ENCODE measurements at places on chromosomes 5 and 9.

DNA sequence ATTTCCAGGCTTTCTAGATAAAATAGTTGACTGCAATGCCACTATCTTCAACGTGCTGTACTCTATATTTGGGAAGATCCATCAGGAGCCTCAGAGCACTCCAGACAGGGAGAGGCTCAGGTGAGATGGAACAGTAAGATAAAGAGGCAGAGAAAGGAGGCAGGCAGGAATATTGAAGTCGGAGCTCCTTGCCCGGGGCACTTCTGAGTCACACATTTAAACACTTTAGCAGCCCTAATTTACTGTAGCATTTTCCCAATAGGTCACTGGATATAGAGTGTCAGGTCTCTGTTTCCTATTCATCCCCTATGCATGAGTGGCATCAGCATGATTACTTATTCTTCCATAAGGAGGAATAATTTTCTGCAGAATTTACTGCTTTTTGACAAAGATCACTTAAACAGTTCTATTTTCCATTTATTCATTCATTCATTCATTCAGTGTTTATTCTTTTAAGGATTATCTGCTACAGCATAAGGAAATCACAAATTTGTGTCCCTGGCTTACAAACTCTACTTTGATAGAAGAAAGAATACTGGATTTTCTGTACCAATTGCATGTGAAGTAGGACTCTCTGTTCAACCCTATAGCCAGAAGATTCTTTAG lies 170.7 kb downstream of the MAPKAP1 start:
- DNase-seq: no peak

- no peak for DNase-seq
Measured at GRCh38 chr5:97575322-97575721, 392.3 kb upstream of the RIOK2 start.

- DNase-seq: no peak
Measured at GRCh38 chr5:176188506-176189193, 49.6 kb upstream of the SIMC1 start.

DNA sequence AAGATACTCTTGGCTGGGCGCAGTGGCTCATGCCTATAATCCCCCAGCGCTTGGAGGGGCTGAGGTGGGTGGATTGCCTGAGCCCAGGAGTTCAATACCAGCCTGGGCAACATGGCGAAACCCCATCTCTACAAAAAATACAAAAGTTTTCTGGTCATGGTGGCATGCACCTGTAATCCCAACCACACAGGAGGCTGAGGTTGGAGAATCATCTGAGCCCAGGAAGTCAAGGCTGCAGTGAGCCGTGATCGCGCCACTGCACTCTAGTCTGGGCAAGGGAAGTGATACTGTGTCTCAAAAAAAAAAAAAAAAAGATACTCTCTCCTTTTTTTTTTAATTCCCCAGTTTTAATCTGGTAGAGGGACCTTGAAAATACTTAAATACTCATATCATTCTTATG lies 15.0 kb downstream of the ANKRD33B start:
- DNase-seq: no peak

DNA sequence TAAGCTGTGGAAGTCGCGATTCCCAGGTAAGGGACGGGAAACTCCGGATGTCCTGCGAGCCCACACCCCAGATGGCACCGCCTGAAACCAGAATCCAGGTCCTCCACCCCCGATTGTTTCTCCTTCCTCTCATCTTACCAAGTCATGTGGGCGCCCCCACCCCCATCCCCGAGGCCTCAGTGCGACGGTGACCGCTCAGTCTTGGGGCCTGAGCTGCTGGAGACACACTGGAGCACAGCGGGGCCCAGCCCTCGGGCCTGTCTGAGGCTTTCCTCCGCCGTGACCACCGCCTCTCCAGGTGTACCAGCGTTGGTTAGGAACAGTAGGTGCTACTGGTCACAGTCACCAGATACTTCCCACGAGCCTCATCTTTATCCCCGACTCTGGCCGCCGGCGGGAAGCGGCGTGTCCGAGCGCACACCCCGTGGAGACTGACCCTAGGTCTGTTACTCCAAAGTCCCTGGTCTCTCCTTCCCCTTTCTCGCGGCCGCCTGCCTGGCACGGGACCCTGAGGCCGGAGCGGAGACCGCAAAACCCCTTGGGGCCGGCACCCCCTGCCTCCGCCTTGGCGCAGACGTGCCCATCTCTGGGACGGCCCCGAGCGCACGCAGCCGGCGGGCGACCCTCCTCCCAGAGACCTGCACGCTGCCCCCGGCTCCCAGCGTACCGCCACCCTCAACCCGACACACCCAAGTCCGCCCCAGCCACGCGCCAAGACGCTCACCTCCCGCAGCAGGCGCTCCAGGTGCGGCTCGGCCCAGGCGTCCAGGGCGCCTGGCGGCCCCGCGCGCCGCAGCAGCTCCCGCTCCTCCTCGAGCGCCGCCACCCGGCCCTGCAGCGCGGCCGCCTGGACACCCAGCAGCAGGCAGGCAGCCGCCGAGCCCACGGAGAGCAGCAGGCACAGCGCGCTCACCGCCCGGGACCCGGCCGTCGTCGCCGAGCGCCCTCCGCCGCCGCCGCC lies 733 bp downstream of the COL23A1 start:
- no peak for DNase-seq

GRCh38 chr5:150642567-150642927 lies 2.1 kb downstream of the SYNPO start:
- DNase-seq: no peak

GRCh38 chr5:525916-526315 lies 1.7 kb upstream of the SLC9A3 start:
- no peak for DNase-seq

- no peak for DNase-seq
Measured at GRCh38 chr9:70579686-70580085, 165.2 kb upstream of the KLF9 start.

- DNase-seq: no peak
Measured at GRCh38 chr9:13513716-13514444, 234.4 kb upstream of the MPDZ start.

DNA sequence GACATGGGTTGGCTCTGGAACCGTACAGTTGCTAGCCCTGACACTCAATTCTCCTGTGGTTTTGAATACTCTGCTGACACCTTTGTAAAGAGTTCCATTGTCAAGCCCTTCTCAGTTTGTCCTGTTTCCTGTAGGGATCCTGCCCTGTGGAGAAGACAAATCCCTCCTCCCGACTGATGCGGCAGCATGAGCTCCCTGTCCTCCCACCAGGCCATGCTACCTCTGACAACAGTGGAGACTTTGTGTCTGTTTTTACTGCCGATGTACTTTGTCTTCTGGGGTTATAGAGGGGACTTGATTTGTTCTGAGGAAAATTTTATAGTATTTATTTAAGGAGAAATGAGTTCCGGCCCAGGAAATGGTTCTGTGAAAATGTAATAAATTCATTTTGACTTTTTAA lies 57.8 kb downstream of the PRLR start:
- no peak for DNase-seq

- no peak for DNase-seq
Measured at GRCh38 chr9:32380944-32381343, 3.5 kb upstream of the ACO1 start.

- no peak for DNase-seq
Measured at GRCh38 chr9:121207371-121207940, 5.8 kb upstream of the RAB14 start.

DNA sequence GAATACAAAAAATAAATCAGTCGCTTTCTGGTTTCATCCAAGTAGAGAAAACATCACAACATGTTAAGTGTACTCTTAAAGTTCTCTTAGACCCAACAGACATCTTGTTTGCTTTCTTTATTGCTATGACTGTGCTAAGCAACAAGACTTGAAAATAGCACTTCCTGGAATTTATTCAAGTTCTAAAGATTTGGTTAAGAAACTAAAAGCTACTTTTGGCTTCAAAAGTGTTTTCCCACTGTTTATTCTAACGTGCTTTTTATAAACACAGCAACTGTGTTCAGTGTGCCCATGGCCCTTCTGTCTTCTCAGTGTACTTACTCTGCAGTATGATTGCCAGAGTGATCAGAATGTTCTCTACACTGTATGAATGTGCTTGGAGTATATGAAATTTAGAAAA lies 109.8 kb downstream of the GIN1 start:
- no peak for DNase-seq

- no peak for DNase-seq
Measured at GRCh38 chr5:38404667-38405276, 146.4 kb downstream of the EGFLAM start.

- DNase-seq: no peak
Measured at GRCh38 chr9:81137976-81138568, 551.3 kb downstream of the TLE1 start.

DNA sequence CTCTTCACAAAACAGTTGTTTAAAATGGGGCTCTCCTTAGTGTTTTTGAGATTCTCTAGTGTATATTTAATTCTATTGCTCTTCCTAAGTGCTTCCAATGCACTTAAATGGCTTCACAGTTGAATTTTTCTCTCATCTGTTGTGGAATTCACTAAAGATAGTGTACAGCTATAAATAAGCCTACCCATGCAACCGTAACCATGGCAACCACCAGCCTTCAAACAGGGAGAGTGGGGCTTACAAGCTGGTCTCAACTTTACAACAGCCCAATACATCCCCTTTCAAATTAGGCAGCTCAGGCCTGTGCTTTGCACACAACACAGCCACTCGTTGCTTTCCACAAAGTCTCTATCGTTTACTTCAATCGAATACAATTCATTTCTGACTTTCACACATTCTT lies 144.0 kb upstream of the PLPPR1 start:
- no peak for DNase-seq

DNA sequence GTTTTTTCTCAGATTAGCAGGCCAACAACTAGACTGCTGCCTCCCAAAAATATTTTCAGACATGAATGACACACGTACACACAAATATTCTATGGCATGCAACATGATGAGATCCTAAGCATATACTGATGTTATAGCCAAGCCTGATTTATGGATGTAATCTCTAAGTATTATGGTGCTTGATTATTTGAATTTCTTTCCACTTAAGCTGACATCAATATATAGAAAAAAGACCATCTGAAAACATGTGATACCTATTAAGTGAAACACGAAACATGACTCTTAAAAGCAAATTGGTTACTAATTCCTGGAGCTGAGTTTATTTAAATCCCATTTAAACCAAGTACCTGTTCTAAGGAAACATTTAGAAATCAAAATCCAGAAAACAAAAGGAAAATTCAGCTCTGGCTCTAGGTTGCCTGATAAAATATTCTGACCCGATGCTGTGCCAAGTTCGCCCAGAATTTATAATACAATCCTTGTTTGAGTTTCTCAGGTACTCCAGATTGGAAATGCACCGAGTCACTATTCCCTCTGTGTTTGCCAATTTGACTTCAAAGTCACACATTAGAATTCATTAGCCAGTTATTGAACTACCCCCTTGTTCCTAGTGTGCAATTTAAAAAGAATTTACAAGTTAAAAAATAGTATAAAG lies 548.6 kb downstream of the CSNK1G3 start:
- no peak for DNase-seq

DNA sequence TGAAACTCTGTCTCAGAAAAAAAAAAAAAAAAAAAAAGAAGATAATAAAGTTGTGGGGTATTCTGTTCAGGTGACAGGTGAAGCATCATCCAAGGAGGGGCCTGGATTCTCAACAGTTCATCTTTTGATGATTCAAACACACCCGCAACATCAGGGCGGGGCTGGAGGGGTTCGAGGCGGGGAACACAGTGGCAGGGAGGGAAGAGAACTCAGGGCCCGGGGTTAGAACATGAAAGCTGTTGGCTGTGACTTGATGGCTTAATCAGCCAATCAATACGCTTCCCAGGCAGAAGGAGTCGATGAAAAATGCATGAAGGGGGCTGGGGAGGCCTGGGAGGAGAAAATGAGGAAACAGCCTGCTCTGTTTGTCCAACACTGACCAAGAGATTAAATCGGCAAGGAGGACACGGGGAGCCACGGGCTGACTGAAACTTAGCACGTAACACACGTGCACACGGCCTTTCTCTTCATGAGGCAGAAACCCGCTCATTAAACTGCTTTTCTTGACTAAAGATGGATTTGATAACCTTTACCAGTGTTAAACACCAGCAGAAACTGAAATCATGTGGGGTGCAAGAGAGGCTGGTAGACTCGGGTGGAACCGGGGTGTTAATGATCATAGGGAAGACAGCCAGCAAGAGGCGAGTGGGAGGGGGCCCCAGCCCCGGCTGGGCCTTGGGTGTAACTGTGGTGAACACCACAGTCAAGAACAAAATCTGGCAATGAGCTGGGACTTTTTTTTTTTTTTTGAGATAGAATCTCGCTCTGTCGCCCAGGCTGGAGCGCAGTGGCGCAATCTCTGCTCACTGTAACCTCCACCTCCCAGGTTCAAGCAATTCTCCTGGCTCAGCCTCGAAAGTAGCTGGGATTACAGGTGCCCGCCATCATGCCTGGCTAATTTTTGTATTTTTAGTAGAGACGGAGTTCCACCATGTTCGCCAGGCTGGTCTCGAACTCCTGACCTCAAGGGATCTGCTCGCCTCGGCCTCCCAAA lies 105.7 kb upstream of the RAPGEF1 start:
- DNase-seq: no peak

DNA sequence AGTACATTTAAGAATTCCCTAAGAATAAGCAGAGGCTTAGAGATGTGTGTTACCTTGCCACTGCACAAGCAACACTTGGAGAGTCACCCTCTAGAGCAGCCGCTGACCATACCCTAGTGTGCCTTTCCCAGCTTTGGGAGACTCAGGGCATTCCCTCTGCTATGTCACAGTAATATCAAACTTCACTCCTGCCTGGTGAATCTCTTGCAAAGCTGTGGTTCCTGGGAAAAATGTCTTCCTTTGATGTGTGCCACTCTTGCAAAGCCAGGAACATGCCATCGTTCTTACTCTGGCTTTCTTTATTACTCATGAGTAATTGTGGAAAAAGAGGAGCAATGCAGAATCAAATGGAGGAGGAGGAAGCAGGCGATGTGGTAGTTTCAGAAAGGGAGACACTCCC lies 173.2 kb downstream of the CCDC192 start:
- no peak for DNase-seq

DNA sequence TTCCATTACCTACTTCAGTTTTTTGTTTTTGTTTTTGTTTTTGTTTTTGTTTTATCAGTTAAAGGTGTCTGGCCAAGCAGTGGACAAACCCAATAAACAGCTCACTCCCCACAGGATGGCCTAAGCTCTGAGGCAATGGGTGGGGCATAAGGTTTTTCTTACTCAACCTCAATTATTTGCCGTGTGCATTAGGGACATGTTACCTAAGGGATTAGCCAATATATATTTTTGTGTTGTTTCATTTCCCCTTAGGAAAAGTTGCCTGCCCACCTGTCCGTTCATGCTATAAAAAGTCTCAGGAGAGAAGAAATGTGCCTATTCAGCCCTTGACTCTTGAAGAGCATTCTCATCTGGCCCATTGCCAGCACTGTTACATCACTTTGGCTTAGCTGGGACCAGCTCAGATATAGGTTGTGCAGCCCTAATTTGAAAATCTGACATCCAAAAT lies 7.3 kb downstream of the SH3RF2 start:
- no peak for DNase-seq

DNA sequence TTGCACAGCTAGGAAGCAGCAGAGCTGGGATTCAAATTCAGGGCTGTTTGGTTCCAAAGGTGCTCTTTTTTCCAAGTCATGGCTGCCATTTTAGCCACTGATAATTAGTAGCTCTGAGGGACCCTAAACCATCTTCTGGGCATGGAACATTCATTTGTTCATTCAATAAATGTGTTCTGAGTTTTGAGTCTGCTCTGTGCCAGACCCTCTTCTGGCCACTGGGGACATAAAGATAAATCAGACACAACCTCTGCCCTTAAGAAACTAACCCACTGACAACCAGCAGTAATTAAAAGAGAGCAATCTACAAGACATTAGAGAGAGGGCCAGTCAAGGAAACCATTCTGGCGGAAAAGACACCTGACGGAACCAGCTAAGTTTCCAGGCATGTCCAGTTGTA lies 2.0 kb upstream of the CPEB4 start:
- DNase-seq: no peak

- DNase-seq: no peak
Measured at GRCh38 chr5:72410688-72411295, 90.6 kb downstream of the PTCD2 start.
